ENCODE measurements at places on chromosomes 6 and 20.

- no peak for DNase-seq
These were observed 108.1 kb downstream of the TRMT11 start for GRCh38 chr6:126094411-126094810.

DNA sequence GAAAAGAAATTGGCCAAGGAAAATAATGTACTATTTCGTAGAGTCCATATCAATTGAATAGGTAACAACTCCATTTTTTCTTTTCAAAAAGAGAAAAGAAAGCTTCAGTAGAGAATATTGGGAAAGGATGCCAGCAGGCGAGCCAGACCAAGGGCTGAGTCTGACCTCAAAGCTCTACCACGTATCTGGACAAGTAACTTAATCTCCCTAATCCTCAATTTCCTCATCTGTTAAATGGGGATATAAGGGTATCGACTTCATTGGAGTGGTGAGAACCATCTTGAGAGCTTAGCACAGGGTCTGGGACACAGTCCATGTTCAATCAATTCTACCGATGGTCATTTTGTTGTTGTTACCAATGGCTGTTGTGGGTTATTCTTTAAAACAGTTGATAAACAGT lies 63.2 kb upstream of the TBC1D7 start:
- no peak for DNase-seq

DNA sequence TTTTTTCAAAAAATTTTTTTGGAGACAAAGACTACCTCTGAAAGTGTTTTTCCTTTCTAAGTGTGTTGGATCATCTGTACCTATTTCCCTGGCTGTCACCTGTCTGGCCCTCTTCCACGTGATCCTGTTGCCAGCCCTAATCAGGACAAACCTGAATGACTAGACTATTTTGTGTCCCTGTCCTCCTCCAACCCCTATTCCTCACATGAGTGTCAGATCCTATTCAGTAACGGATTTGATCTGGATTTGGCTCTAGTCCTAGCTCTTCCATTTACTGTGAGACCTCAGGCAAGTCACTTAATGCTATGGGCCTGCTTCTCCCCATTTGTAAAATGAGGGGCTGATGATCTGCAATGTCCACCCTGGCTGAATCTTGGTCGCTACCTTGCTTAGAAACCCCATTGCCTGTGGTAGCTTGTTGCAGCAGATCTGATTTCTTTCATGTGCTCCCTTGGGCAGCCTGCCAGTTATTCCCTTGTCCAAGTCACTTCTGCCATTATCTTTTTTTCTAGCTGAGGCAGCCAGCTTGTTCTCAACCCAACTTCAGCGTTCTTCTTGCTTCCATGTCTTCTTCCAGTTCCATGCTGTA lies 4.8 kb downstream of the PHF20 start:
- no peak for DNase-seq

- DNase-seq: peak; percentile 60
These were observed 126.8 kb downstream of the ALDH8A1 start for GRCh38 chr6:134822920-134823709.

- DNase-seq: no peak
These were observed 414.3 kb downstream of the TFAP2A start for GRCh38 chr6:10000551-10000950.

DNA sequence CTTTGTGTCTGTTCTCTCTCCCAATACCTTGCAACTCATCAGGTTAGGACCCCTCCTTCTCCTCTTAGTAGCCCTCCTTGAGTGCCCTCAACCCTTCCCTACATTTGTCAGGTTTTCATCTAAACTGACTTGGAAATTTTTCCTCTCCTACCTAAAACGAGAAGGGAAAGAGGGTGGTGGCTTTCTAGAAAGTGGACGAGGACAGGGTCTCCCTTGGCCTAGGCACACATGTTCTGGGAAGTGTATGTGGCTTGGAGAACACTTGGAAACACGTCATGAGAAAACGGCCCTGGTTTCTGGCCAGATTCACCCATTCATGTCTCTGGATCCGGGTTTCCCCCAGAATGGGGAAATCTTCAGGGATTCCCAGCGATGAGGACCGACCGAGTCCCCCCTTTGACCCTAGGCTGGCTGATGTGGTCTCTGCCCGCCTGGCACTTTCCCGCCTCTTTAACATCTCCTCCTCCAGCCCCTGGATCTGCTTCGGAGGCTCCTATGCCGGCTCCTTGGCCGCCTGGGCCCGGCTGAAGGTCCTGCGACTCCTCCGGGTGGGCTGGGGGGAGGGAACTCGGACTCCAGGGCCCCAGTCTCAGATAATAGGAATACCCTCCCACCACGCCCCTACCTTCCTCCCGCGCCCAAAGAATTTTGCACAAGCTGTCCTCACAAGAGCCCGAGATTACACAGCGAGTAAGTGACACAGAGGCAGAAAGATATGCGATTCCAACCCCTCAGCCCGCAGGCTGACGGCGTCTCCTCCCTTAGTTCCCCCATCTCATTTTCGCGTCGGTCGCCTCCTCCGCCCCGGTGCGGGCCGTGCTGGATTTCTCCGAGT lies 3.0 kb downstream of the PRSS16 start:
- no peak for DNase-seq

GRCh38 chr6:36765594-36766398 lies 68.2 kb downstream of the RAB44 start:
- peak; percentile 64 for DNase-seq

DNA sequence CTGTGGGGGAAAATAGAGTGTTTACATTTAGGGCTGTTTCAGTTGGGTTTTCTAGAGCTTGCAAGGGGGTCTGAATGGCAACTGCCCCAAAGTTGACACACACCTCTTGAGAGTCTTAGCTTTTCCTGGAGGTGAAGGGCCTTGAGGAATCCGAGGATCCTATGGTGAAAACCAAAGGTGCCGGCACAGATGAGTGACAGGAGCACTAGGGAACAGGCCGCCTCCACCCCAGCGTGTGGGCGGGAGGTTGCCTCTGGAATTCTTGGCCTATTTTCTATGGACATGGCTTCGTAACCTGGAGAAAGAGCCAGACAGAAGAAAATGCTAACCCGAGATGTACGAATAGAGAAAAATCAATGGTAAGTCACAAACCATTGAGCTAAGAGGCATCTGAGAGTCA lies 283.2 kb upstream of the FOXQ1 start:
- DNase-seq: no peak

- no peak for DNase-seq
These were observed 50.8 kb downstream of the GCLC start for GRCh38 chr6:53494076-53494475.

GRCh38 chr6:169230946-169231789 lies 22.5 kb downstream of the THBS2 start:
- DNase-seq: no peak

GRCh38 chr6:146028252-146028795 lies 538 bp upstream of the GRM1 start:
- DNase-seq: peak; percentile 16

DNA sequence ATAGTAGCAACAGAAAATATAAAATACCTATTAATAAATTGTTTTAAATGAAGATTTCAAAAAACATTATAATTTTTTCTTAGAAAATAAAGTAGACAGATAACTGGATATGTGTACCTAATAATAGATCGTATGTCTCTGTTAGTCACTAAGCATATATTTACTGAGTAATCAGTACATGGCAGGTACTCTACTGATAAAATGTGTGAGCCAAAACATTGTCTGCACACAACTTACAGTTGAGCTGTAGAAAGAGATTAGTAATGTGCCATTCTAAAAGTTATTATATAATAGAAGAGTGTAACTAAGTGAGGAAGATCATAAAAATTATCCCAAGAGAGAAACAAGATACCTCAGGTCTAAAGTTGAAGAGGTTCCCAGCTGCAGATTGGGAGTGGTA lies 929.9 kb upstream of the EPHA7 start:
- DNase-seq: no peak

- peak; percentile 10 for DNase-seq
These were observed 39.4 kb upstream of the ENPP4 start for GRCh38 chr6:46090115-46091079.

DNA sequence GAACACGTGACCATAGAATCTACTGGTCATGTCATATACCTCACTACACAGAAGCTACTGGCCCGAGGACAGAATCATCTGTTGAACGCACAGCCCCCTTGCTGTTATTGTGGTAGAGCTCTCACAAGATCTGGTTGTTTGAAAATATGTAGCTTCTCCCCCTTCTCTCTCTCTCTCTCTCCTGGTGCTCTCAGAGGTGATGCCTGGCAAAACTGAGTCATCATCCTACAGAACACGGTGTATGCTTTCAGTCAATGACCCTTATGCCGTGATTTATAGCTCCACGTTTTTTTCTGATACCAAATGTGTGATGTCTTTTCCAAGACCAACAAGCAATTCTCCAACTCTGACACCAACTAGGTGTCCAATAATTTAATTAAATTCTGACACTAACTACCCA lies 13.0 kb upstream of the RBM24 start:
- no peak for DNase-seq

DNA sequence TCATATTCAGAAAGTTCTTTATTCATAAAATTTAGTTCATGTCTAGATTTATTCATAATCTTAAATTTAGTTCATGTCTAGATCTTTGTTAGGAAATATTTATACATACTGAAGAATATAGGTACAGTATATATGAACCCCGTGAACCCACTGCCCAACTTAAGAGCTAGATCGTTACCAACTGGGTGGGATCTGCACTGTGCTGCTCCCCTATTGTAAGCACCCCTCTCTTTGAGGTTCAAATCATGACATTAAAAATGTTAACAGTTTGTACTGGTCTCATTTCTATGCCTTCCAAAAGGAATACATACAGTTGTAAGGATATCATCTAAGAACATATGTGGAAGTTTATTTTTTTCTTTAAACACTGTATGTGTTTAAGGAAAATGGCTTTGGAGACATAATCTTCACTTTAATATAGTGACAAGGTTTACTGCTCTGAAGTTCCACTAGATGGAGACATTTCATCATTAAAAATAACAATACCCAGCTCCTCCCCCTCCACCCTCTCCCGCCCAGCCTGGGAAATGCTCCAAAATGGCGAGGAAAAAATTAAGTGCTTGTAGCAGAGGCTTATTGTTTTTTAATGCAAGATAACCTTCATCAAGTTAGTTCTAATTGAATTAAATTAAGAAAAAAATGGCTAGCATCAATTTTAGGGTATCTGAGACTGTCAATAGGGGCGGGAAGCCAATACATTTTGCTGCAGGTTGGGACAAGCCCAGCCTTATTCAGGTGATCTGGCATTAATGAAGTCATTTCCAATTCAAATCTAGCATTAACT lies 104.1 kb upstream of the TRAF3IP2 start:
- peak; percentile 63 for DNase-seq

DNA sequence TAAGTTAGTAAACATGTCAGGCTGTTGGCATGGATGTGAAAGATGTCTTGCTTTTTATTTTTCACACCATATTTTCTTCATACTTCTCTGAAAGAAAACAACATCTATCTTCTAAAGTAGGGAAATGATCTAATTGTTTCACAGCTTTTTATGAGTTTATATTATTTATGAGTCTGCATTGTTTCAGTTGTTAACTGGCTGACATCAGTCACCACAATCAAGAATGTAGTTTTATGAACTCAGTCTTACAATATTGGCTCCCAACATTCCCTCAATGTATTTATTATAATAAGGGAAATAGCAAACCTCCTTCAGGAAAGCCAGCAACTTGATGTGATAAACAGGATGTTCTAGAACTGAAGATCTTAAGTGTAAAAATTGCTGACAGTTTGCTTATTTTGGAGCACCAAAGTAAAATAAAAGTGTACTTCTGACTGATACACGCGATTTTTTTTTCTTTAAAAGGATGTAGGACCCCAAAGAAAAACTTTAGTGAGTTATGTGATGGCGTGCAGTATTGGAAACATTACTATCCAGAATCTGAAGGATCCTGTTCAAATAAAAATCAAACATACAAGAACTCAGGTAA lies 106.0 kb downstream of the ADGRG6 start:
- DNase-seq: no peak

DNA sequence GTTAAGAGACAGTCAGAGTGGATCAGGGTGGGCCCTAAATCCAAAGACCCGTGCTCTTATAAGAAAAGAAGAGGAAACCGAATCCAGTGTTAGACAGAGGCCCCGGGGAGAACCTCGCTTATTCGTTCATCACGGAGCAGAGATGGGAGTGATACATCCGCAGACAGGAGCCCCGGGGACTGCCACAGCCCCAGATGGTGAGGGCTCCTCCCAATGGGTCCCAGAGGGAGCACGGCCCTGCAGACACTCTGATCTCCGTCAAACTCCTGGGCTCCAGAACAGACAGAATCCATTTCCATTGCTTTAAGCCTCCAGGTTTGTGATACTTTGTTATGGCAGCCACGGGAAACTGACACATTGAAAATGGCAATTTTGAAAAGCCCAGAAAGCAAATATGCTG lies 47.0 kb downstream of the CDH4 start:
- no peak for DNase-seq

DNA sequence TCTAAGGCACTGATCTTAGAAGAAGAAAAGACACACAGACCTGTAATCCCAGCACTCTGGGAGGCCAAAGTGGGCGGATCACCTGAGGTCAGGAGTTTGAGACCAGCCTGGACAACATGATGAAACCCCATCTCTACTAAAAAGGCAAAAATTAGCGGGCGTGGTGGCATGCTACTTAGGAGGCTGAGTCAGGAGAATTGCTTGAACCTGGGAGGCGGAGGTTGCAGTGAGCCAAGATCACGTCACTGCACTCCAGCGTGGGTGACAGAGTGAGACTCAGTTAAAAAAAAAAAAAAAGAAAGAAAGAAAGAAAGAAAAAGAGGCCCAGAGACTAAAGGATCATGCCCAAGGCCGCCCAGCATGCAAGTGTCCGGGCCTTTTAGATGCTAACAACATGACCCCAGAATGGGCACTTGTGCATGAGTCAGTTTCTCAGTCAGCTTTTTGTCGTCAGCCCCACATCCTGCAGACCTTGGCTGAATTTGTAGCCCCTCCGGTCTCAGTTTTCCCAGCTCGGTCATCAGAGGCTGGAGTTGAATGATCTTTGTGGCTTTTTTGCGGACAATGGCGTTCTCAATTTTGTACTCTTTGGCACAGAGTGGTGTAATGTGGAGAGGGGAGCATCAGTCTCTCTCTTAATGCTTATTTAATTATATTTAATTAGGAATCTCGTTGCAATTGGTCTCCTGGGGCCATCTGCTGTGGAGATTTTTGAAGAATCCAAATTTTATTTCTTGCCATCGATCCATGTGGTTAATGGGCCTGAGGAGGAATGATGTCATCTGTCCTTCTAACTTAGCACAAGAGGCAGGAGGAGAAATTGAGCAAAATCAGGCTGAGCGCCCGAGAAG lies 30.6 kb upstream of the APCDD1L start:
- DNase-seq: no peak

Measured in fibroblast of skin of left quadriceps (primary cell).